NCI-H1694 (cell line): ENCODE measurements at places on chromosomes 11 and 22.

DNA sequence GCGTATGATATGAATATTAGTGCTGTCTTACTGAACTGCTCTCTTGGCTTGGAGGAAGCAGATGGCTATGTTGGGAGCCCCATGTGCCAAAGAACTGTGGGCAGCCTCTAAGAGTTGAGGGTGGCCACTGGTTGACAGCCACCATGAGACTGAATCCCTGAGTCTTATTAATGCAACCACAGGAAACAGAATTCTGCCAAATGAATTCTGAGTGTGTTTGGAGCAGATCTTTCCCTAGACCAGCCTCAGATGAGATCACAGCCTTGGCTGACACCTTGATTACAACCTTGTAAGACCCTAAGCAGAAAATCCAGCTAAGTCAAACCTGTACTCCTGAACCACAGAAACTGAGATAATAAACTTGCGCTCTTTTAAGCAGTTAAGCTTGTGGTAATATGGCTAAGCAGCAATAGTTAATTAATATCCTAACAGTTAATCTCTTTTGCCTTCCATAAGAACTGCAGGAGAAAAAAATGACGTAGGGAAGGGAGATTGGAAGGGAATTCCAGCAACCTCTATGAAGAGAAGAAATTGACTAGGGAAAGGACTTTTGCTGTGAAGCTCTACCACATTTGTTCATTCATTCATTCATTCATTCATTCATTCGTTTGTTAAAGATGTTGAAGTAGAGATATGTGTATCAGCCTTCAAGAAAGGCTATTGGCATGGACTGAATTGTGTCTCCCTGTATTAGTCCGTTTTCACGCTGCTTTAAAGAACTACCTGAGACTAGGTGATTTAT lies 26.8 kb downstream of the ADM start:
- DNase-seq = no peak

- DNase-seq = no peak
Measured at GRCh38 chr11:128757235-128757711, 63.4 kb downstream of the FLI1 start.

DNA sequence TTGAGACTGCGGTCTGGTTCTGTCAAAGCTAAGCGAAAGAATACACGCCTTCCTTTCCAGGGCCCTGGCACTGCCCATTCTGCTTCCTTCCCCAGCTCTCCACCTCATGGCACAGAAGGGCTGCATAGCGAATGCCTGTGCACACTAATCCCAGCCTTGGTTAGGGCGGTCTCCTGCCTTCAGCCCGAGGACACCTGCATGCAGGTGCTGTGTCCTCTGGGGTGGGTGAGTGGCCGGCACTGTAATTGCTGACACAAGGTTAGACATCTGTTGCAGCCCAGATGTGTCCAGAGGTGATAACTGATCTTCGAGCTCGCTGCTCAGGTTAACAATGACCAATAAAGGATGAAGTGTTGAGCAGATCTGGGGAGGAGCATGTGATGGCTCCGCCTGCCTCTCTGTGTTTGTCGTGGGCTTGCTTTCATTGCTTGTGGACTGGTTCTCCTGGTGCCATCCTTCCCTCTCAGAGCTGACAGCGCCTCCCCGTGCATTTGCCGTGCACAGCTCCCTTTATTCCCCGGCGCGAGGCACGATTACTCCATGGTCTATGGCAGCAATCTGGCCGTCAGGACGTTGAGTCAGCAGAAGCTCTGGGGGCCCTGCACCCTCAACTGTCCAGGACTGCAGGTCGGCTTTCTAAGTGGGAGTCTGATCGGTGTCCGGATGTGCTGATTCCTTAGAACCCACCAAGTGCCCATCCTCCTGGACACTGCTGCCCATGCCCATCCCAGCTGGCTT lies 1088.2 kb downstream of the BRD1 start:
- no peak for DNase-seq

DNA sequence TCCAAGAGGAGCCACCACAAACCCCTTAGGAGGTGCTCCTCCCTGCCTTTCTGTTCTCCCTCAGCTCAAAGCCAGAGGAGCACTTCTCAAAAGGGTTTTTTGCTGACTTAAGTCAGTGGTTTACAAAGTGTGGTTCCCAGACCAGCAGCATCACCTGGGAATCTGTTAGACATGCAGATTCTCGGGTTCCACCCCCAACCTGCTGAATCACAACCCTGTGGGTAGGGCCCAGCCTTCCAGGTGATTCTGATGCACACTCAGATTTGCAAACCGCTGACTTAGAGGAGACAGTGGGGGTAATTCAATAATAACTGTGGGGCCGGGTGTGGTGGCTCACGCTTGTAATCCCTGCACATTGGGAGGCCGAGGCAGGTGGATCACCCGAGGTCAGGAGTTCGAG lies 22.8 kb downstream of the CREB3L1 start:
- DNase-seq = no peak

DNA sequence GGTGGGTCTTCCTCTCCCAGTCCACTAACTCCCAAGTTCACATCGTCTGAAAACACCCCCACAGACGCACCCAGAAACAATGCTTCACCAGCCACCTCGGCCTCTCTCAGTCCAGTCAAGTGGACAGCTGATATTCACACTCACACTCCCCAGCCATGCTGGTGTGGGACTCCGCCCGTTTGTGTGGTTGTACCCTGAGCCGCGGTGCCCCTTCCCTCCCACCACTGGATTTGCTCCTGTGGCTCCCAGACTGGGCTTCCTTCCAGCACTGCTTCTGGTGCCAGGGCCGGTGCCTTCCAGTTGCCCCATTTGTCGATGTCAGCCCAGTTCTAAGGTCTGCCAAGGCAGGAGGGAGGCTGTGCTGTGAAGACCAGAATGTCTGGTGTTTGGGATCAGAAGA lies 37.9 kb upstream of the PLET1 start:
- no peak for DNase-seq
